Left ventricle myocardium inferior (tissue), 1 donor: ENCODE measurements at places on chromosomes 7 and 10. TPM values are rescaled to one million over a fixed set of nuclear protein-coding genes. Genes with fewer than 3 reads are reported as not detected.

DNA sequence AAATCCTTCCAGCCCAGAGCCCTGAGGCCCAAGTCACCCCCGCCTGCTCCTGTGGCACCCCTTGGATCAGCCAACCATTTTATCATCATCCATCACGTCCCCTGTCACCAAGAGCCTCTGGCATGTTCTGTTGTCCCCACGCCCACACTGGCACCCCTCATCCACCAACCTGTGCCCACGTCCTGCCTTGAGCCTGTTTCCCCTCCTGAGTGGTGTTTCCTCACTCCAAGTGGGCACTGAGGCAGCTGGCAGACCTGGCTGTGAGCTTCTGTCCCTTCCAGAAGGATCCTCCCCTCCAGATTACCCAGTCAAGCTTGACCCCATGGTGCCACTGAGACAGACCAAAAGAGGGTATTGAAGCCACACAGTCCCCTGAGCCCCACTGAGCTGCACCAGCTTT lies 71.4 kb upstream of the ANTXRL start:
- DNase-seq: no peak

DNA sequence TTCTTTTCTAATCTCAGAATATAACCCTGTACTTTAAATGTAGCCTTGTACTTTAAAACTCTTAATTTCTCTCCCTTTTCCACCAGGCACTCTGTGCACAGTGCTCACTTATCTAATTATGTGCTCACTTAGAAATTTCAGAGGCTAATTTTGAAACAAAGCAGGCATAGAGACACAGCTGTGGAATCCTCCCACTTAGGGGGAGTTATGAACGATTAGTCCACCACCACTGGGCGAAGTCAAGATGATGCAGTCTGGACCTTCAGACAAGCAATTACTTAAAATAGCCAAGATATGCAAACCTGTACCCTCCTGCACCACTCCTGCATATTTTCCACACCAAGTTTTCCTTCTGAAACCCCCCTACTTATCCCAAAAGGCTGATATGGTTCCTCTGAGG lies 143.0 kb downstream of the STK31 start:
- no peak for DNase-seq

GRCh38 chr10:130128062-130128781 lies 8.0 kb upstream of the GLRX3 start:
- no peak for DNase-seq

- no peak for DNase-seq
Measured at GRCh38 chr7:95335093-95335492, 10.8 kb upstream of the PON1 start.

DUSP5 gene
- total RNA-seq: 15.0 TPM
